Endothelial cell of umbilical vein (primary cell): ENCODE measurements at places on chromosomes 2 and 18.

DNA sequence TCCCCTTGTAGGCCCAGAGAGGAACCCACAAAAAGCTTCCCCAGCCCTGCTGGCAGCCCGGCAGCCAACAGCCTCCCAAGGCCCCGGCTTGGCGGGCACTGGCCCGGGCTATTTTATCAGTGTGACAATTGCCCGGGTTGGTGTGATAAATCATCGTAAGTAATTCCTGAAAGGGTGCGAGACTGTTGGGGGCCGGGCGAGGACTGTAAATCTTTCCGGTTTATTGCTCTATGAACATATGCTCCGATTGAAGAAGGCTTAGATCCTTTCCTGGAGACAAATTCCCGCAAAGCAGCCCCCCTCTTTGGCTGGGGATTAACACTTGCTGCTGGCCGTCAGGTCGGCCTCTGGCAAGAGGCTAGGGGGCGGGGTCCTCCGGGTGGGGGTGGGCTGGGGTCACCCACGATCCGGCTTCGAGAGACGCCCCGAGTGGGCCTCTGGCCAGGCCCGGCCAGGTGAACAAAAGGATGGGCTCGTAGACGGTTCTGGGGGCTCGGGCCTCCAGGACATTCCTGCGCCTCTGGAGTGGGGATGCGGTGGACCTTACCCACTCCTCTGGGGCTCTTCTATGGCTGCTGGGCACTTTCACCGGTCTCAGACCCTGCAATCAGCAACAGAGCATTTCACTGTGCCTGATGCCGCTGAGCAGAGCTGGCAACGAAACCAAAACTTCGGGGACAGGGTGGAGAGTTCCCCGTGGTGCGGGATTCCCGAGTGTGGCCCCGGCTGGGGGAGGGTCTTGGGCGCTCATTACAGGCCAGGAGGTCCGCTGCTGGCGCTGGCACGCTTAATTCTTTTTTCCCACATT, 2.0 kb downstream of the HOXD3 start:
- no peak for DNase-seq

- DNase-seq = no peak
Measured at GRCh38 chr2:43840965-43841364, 2.2 kb downstream of the ABCG8 start.

DNA sequence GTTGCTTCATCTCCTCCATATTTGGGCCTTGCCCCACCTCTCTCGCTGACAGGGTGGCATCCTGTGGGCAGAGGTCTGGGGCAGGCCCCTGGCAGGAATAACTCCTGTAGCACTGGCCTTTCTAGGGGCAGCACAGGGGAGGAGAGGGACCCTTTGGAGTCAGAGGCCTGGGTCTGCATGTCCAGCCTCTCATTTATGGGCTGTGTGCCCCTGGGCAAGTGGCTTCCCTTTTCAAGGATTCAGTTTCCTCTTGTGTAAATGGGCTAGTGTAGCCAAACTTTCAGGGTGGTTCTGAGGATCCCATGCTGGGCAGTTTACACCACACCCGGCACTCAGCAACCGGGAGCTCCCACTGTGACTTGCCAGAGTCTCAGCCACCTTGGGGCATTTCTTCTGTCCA, 23.4 kb downstream of the ADRA2B start:
- no peak for DNase-seq

- no peak for DNase-seq
Measured at GRCh38 chr2:110867078-110867477, 134.7 kb downstream of the ACOXL start.

DNA sequence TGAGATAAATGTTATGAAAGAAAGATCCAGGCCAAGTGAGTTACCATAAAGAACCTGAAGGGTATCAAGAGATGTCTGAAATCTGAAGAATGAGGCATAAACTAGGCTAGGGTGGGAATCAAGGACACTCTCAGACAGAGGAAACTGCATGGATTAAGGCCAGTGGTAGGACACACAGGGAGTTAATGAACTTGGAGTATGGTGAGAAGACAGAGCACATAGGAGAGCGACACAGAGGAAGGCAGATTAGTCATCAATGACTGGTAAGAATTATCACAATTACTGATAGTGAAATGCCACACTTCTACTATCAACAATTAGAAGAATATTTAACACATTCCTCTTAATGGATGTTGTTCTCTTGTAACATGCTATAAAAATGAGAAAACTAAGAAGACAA, 76.9 kb downstream of the TTC21B start:
- peak; percentile 17 for DNase-seq

- no peak for DNase-seq
Measured at GRCh38 chr2:223470602-223471001, 131.6 kb downstream of the SCG2 start.

- DNase-seq = no peak
Measured at GRCh38 chr18:68865503-68865902, 67.6 kb downstream of the CCDC102B start.

GRCh38 chr2:171999604-172000469, at the start of gene METAP1D:
Gene METAP1D, plus strand, starts transcription at chr2:171999953. Its CDS starts 17 bp downstream, at chr2:171999970.
- DNase-seq = peak; percentile 94

DNA sequence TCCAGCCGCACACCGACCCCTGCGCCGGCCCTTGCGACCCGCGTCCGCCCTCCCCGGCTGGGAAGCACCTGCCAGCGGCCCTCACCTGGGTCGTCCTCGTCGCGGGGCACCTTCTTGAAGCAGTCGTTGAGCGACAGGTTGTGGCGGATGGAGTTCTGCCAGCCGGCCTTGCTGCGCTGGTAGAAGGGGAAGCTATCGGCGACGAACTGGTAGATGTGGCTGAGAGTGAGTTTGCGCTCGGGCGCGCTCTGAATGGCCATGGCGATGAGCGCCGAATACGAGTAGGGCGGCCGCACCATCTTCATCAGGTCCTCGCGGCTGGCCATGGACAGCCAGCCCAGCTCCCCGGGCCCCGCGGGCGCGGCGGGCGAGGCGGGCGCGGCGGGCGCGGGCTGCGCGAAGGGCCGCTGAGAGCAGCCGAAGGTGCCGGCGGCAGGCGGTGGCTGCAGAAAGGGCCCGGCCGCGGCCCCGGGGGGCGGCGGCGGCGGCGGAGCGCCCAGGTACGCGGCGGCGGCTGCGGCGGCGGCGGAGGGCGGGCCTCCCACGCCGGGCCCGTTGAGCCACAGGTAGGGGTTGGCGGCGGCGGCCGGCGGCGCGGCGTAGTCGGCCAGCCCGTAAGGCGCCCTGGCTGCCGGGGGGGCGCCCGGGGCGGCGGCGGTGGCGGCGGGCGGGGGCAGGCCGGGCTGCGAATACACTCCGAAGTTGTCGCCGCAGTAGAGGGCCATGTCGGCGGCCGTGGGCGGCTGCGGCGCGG, 505 bp downstream of the FOXI3 start:
- no peak for DNase-seq

DNA sequence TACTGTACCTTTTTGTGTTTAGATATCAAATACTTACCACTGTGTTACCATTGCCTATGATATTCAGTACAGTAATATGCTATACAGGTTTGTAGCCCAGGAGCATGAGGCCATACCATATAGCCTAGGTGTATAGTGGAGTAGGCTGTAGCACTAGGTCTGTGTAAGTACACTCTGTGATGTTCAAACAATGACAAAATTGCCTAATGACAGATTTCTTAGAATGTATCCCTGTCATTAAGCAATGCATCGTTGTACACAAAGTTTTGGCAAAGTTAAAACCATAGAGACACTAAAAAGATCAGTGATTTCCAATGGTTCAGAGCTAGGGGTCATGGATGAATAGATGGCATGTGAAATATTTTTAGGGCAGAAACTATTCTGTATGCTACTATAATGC, 415.5 kb downstream of the NCKAP5 start:
- no peak for DNase-seq

DNA sequence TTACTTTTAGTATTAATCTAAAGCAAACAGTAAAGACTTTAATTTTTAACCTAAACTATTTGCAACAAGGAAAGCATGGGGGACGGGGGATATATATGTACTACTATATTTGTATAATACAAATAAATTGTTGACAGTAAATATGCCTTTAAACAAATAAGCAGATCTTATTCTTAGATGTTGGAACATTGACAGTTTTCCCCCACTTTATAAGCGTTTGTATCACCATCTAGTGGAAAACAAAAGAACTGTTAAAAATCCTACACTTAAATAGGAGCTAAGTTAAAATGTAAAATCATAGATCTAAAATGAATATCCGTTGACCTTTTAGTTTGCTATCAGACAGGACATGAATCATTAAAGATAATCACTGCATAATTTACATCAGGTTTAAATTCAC, 50.0 kb downstream of the RBBP8 start:
- peak; percentile 68 for DNase-seq

- no peak for DNase-seq
Measured at GRCh38 chr2:162731917-162732804, 106.4 kb downstream of the KCNH7 start.

DNA sequence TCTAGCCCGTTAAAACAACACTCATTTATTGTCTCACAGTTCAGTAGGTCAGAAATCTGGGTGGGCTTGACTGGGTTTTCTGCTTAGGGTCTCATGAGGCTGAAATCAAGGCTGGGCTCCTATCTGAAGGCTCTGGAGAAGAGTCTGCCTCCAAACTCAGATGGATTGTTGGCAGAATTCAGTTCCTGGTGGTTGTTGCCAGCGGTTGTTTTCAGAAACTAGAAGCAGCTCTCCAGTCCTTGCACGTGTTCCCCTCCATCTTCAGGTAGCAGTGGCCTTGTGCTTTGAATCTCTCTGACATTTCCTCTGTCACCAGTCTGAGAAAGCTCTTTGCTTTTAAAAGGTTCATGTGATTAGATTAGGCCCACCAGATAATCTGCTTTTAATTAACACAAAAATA, 20.1 kb upstream of the FN1 start:
- no peak for DNase-seq

DNA sequence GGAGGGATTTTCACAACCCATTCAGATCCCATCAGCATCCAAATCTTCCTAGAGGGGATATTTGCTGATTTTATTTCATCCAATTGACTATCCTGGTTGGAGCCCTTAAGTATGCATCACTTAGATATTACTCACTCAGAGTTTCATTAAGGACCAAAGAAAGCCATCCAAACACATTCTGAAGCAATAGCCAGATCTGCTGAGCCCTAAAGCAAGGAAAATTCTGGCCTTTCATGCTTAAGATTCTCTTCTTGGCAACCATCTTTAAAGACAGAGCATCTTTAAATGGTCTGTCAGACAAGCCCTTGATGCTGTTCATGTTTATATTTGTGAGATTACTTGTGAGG, 40.9 kb upstream of the C1D start:
- no peak for DNase-seq

GRCh38 chr2:121194626-121195025, 90.4 kb downstream of the TFCP2L1 start:
- DNase-seq = no peak

- peak; percentile 74 for DNase-seq
Measured at GRCh38 chr2:230077851-230078547, 9.3 kb upstream of the SLC16A14 start.

GRCh38 chr2:1708476-1709334, 35.6 kb downstream of the PXDN start:
- no peak for DNase-seq

GRCh38 chr18:710418-711300, 1.8 kb downstream of the ENOSF1 start:
- no peak for DNase-seq

DNA sequence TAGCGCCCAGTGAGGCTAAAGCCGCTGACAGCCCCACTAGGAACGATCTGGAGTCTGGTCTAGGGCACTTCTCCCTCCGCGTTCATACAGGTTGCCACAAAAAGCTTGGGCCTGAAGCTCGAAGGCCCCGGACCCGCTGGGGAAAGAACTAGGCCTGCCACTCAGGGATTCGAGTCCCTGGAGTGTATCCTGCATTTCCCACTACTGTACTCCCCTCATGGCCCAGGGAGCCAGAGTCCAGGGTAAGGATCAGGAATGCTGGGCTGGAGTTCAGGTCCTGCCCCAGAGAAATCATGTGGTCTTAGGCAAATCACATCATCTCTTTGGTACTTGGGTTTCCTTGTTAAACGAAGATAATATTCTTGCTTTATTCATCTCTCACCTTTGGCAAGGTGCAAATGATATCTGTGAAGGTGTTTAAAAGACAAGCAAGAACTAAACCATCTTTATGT, 1.4 kb upstream of the ZFP36L2 start:
- no peak for DNase-seq

GRCh38 chr2:14420851-14421250, 211.7 kb upstream of the LRATD1 start:
- DNase-seq = no peak

- DNase-seq = no peak
Measured at GRCh38 chr2:168160897-168161296, 86.5 kb downstream of the STK39 start.

DNA sequence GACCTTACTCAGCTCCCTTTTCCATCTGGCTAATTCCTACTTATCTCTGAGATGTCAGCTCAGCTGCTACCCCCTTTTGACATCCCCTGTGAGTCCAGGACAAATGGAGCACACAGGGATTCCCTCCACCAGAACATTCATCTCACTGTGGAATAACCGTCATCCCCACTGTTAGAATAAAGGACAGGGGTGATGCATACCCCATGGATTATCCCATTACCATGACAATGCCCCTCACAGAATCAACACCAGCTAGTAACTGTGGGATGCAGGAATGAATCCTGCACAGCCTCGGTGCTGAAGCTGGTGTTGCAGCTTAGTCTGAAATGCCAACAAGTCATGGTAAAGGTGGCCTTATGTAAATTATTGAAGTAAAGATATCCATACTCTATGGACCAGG, 624.8 kb upstream of the RAB6C start:
- DNase-seq = no peak

- no peak for DNase-seq
Measured at GRCh38 chr18:55830544-55830943, 242.6 kb upstream of the TCF4 start.

DNA sequence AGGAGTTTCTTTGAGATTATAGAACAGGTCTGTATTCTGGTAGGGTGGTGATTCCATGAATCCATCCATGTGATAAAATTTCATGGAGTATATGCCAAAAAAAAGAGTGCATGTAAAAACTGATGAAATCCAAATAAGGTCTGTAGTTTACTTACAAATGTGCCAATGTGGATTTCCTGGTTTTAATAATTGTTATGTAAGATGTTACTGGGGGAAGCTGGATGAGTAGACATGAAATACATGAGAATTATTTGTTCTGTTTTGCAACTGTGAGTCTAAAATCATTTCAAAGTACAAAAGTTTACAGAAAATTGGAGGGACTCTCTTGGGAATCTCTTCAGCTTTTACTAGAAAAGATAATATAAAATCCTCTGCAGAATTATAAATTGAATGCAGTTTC, 23.7 kb upstream of the TMEM214 start:
- DNase-seq = no peak

- no peak for DNase-seq
Measured at GRCh38 chr18:58547864-58548263, 81.0 kb downstream of the ALPK2 start.

GRCh38 chr2:3914241-3914640, 210.9 kb downstream of the DCDC2C start:
- DNase-seq = peak; percentile 8

GRCh38 chr2:133163111-133163510, 405.2 kb downstream of the NCKAP5 start:
- DNase-seq = no peak

GRCh38 chr2:120995152-120995551, 259.5 kb downstream of the GLI2 start:
- no peak for DNase-seq
